Caudate nucleus (tissue), 63 donors: ENCODE measurements at places on chromosomes 5 and 9.

GRCh38 chr9:114303977-114304376, 18.9 kb upstream of the ORM1 start:
- no peak for DNase-seq

DNA sequence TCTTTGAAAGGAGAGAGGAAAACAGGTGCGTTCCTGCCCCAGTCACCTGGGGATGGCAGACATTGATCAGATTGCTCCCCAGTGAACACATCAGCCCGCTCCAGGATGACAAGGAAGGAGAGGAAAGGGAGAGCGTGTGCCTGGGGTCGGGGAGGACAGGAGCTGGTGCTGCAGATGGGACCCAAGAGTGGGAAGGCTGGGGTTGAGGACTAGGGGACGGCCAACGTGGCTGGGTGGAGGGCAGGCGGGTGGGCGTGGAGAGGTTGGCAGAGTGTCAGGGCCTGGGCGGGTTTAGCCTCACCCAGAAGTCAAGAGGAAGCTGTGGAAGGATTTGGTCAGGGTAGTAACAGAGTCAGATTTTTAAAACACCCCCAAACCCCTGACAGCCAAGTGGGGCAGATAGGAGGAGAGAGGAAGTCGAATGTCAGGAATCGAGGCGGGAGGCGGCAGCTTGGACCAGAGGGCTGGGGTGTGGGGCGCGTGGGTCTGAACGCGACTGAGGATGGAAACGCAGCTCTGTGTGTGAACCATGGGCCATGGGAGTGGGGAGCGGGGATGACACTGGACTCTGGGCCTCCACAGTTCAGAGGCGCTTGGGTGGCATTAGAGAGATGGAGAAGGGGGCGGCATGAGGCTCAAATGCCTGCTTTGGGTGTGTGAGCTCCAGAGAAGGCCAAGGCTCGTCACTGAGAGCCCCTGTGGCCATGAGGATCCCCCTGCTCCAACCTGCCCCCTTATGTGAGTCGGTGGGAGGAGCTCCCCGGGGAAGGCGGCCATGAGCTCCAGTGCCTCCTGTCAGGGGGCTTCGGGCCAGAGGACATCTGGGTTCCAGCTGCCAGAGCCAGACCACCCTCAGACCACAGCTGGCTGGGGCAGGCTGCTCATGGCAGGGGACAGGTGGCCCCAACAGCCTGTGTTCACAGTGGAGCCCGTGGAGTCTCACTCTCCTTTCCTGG, 24.6 kb downstream of the LAMC3 start:
- no peak for DNase-seq

DNA sequence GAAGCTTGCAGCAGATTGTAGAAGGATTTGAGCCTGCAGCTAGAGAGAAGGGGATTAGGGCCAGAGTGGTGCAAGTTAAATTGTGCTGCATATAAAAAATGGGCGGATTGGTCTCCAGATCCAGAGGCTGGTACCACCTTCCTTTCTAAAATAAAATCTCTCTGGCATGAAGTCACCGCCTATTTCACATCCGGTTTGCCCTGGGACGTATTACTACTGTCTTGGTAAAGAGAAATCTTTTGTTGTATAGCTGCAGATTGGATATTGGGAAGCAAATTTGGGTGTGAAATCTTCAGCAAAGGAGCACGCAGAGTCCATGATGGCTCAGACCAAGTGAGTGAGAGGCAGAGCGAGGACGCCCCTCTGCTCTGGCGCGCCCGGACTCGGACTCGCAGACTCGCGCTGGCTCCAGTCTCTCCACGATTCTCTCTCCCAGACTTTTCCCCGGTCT, at the start of gene GABRA1:
GABRA1 (plus strand) TSS at position 180 of the 451 bp plus-strand sequence. CDS start 2,691 bp downstream, outside the sequence.
- DNase-seq, result no peak

DNA sequence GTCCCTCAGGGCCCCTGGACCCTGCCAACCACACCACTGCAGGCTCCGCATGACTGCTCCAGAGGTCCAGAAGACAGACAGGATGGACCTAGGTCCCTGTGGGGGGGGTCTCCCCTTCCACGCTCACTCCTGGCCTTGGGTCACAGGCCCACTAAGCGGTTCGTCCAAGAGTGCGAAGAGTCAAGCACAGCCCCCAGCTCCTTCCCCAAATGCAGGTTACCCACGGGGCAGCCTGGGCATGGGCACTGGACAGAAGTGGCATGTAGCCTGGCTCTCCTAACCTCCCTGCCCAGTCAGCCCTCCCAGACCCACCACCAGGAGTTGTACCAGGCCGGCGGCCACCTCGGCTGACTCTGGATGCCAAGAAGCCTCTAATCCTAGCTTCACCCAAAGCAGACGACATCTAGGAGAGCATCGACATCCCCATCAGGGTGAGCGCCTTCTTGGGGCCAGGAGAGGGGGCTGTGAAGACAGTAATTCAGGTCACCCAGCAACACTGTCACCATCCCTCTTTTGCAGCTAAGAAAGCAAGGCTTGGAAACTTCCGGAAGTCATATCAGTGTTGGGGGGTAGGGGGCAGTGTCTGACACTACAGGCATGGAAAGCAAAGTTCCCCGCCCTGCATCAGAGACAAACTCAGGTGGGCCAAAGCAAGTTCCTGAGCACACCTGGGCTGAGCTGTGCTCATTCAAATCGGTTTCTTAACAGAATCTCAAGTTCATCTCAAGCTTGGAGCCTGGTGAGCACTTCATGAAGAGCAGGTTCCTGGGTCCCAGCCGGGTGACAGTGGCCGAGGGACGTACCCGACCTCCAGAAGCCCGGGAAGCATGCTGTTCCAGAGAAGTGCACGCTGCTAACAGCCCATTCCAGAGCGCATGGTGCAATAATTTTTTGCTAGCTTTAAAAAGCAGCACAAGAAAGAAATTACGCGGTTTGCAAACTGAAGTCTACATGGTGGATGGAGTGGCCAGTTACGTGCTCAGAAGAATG, 68.7 kb downstream of the SEMA4D start:
- no peak for DNase-seq

- no peak for DNase-seq
These were observed 29.7 kb upstream of the CATSPER3 start for GRCh38 chr5:134938030-134938429.

DNA sequence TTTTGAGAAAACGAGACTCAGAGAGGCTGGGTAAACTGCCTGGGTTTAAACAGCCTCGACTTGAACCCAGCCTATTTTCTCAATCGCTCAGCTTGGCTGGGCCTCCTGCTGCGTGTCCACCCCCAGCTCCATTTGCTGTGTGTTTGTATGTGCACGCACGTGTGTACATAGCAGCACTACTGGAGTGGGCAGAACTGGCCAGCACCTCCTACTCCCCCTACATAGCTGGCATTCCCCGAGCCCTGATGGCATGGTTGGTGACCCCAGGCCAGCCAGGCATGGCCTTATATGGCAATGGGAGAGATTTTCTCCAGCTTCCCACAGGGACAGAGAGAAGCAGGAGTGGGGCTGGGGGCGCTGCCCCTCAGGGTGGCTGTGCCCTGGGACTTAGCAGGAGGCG, 4.1 kb downstream of the AIF1L start:
- DNase-seq, result no peak

DNA sequence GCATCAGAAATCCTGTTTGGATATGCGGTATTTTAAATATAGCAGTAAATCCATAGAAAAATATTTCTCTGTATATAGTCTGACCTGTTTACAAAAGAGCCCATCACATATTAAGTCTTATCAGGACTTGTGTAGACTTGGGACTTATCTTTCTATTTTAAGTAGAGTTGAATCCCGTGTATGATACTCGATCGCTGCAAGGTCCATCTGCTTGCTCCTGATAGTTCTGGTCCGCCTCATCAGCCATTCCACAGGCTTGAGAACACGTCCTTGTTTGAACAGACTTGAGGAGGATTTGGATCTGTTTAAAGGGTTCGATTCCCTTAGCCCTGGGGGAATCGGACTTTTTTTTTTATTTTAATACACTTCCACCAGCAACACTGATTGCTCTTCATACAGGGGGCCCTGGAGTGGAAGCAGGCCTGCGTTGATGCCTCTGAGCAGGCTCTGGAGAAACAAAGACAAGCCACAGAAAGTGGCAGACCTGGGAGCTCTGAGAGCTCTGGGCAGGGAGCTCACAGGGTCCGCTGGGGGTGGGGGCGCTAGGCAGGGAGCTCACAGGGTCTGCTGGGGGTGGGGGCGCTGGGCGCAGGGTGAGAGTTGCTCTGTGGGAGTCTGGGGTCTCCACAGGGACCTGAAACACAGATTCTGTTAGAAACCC, 112.2 kb downstream of the MVB12B start:
- no peak for DNase-seq

DNA sequence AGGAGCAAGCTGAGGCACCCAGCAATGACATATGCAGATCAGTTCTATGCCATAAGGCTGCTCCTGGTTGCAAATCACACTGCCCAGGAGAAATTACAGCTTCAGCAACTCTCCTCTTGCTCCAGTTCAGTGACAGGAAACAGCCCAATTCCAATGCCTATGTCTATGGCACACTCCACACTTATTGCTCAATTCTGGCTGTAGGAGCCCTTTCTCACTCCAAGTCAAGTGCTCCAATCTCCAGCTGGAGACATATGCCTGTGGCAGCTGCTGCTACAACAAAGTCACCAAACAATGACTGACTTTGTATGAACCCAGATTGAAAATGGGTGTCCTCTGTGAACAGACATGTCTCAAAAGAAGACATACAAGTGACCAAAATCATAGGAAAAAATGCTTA, 31.8 kb upstream of the PLCXD3 start:
- DNase-seq, result no peak

- DNase-seq, result no peak
These were observed 19.6 kb downstream of the TCOF1 start for GRCh38 chr5:150376799-150377771.

DNA sequence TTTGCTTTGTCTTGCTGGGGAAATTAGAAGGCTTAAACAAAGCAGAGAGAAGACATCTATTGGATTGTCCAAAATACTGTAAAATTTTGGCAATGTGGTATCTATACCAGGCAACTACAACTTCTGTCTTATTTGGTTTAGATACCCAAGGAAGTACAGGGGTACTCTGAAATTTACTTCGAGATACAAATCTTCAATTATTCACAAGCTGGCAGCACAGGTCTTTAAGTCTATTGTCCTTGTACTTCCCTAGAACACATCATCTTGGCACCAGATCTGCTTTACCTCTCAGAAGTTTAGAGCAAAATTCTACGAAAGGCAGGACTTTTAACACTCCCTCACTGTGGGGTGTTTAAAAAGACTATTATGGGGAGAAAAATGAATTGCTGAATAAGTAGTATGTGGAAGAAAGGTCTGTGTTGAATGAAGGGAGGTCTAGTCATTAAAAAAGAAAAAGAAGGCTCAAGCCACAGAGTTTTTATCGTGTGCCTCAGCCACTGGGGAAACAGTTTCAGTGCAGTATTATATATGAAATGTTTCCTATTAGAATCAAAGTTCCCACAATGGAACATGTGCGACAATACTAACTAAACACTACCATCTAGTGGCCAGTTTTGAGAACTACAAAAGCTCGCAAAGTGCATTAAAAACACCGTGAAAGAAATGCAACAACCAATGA, 93.7 kb downstream of the PDE4D start:
- DNase-seq, result no peak

DNA sequence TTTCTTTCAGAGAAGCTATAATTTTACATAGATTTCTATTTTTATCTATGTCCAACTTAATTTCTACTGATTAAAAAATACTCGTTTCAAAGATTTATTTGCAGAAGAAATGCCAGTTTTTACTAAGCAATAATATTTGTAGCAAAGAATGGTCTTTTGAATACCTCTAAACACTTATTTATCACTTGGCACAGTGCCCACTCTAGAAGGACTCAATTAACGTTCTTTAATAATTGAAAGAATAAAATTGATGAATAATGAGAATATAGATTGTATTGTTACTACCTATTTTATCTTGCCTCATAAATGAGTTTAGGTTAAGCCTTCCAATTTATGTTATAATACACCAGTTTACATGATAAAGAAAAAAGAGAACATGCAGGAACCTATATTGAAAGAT, 889.7 kb upstream of the CDH9 start:
- DNase-seq, result no peak

GRCh38 chr9:77453825-77454647, 194.1 kb downstream of the GNA14 start:
- no peak for DNase-seq

GRCh38 chr5:80607343-80607742, 37.3 kb upstream of the ANKRD34B start:
- no peak for DNase-seq

GRCh38 chr5:68823301-68823700, 270.5 kb upstream of the SLC30A5 start:
- DNase-seq, result no peak

DNA sequence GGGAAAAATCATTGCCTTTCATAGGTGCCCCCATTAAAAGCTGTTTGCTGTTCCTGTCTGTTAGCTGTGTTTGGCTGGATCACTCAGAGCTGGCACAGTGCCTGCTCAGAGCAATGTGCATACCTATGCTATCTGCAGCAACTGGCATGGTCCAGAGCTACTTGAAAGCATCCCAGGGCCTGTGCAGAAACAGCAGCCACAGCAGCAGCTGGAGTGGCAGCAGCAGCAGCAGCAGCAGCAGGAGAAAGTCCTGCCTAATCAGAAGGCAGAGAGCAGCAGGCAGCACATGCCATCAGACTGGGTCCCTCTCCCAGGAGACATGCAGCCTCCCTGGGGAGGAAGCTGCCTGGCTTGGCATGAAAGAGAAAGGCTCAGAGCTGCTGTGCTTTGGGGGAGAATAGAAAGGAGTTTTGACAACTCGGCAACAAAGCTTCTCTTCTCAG, 243.8 kb upstream of the WWC1 start:
- DNase-seq, result no peak

- DNase-seq, result no peak
These were observed 20.9 kb upstream of the ORM1 start for GRCh38 chr9:114301798-114302565.

- DNase-seq, result no peak
These were observed 101.7 kb downstream of the TMC1 start for GRCh38 chr9:72623156-72623555.

DNA sequence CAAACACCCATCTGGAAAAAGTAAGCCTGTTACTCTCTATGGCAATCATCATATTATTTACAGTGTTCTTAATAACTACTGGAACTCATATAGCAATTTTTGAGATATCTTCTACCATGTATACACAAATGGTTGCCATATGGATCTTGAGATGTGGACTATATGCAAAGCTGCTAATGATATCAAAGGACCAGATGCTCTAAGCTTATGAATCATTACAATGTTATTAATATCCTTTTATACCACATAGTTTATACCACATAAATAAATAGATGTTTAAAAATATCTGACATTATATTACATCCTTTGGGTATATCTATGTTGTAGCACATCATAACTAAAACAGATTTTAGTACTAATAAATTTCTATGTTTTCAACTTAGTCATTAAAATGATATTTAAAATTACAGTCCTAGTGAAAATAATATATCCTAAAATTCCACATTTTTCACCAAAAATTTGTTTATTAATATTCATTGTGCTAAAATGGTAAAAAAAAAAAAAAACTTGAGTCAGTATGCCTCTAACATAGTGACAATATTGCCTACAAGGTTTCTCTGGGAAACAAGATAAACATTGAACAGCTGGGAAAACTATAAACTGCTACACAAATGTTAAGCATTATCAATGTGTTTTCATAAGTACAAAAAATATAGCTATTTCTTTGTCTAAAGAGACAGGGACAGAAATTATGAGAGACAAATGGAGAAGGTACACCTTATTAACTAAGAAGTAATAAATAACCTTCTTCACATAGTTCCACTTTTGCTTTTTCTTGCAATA, 85.5 kb downstream of the DTWD2 start:
- no peak for DNase-seq

GRCh38 chr5:59712836-59713497, 180.6 kb downstream of the PDE4D start:
- DNase-seq, result no peak
